Central memory CD8-positive, alpha-beta T cell (primary cell): ENCODE measurements at places on chromosomes 3 and 15.

DNA sequence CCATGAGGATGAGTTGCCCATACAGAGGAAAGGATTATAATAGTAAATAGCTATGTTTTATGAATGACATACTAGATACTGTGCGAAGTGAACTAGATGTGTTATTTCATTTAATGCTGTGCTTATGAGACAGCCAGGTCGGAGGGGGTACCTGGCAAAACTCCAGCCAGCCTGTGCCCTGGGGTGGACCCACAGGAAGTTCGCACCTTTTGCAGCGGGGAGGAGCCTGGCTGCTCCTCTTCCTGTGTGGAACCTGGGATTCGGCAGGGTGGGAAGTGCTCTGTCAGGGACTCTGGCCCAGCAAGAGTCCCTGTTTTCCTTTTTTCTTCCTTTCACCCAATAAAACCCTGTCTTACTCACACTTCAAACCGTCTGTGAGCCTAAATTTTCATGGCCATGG lies 452.2 kb downstream of the IL5RA start:
- no peak overlapping the region for H3K4me3 ChIP-seq
- H3K27ac ChIP-seq = no peak overlapping the region
- H3K27me3 ChIP-seq = no peaks in the 10 kb centered on the region
- DNase-seq = no peak
- H3K36me3 ChIP-seq = peaks cover 2% of the 10 kb centered on the region

- H3K4me1 ChIP-seq = peaks cover 21% of the 10 kb centered on the region
- no peaks in the 10 kb centered on the region for H3K27me3 ChIP-seq
- H3K27ac ChIP-seq = no peak overlapping the region
- no peak overlapping the region for H3K4me3 ChIP-seq
Measured at GRCh38 chr15:76979331-76979925, 15.5 kb upstream of the PSTPIP1 start.

- H3K4me3 ChIP-seq = no peak overlapping the region
- H3K27ac ChIP-seq = no peak overlapping the region
- H3K4me1 ChIP-seq = peaks cover 7% of the 10 kb centered on the region
- H3K36me3 ChIP-seq = peaks cover 47% of the 10 kb centered on the region
Measured at GRCh38 chr3:143031327-143031726, 30.0 kb downstream of the U2SURP start.

- peaks cover 17% of the 10 kb centered on the region for H3K4me1 ChIP-seq
- no peak for DNase-seq
- no peaks in the 10 kb centered on the region for H3K27me3 ChIP-seq
Measured at GRCh38 chr3:47310391-47310790, 27.6 kb downstream of the KLHL18 start.

DNA sequence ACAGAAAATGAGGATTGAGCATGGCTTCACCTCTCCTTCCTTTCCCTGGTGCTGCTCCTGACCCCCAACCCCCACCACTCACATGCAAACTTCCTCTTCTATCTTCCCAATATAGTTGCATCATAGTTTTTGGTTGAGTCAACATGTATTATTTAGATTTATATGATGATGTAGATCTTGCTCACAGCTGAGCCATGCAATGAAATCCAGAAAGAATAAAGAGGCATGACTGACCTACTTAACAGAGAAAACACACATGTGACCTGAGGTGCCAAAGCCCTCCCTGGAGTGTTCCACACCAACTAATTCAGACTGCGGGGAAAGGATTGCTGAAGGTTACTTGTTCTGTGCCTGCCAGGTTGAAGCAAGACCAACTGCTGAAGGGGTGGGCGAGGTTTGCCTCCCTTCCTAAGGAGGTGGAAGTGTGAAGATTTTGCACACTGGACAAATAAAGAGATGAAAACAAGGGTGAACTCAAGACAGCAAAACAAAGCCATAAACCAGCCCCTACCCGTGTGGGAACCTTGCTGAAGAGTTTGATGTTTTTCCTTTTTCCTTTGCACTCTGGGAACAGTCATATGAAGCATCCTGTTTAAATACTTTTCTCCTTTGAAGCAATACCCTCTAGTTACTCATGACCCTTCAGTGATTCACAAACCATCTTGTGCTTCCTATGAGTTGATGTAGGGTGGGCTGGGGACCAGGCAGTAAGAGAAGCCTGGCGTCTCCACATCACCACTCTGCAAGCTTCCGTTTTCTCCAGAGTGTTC lies 155.2 kb upstream of the UBE2E1 start:
- no peak for DNase-seq
- no peak overlapping the region for H3K4me3 ChIP-seq
- H3K4me1 ChIP-seq = no peaks in the 10 kb centered on the region
- no peaks in the 10 kb centered on the region for H3K36me3 ChIP-seq
- H3K27ac ChIP-seq = no peak overlapping the region

DNA sequence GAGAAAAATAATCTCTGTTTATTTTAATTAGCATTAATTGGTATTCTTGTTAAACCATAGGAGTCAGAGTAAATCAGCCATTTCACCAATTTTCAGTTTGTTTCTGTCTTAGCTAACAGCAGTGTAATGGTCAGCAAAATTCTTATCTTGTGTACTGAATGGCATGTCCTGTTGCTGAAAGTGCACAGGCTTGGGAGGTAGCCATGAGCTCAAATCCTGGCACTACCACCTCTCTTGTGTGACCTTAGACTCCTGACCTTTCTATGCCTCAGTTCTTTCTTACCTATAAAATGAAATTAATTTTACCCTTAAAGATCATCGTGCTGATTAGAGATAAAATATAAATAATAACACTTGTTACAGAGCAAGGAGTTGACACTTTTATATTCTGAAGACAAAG lies 35.8 kb downstream of the MLH1 start:
- peaks cover 11% of the 10 kb centered on the region for H3K4me1 ChIP-seq
- H3K27ac ChIP-seq = no peak overlapping the region
- no peak for DNase-seq
- peaks cover 47% of the 10 kb centered on the region for H3K36me3 ChIP-seq

DNA sequence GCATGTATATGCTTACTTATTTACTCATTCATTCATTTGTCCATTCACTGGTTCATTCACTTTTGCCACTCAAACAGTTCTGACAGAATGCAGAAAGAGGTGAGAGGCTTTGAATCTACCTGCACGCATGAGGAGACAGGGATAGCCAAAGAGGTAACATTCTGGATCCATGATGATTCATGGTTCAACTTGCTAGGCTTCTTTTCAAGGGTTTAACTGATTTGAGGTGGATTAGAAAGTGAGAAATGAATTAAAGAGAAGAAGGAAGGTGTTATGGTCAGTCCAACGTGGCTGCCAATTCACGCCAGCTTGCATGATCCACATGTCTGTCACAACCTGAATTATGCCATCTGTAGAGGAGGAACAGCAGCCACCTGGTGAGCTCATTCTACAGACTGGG lies 260.6 kb downstream of the ARRDC4 start:
- H3K27me3 ChIP-seq = no peaks in the 10 kb centered on the region
- no peaks in the 10 kb centered on the region for H3K4me1 ChIP-seq
- H3K36me3 ChIP-seq = no peaks in the 10 kb centered on the region
- H3K4me3 ChIP-seq = no peak overlapping the region

DNA sequence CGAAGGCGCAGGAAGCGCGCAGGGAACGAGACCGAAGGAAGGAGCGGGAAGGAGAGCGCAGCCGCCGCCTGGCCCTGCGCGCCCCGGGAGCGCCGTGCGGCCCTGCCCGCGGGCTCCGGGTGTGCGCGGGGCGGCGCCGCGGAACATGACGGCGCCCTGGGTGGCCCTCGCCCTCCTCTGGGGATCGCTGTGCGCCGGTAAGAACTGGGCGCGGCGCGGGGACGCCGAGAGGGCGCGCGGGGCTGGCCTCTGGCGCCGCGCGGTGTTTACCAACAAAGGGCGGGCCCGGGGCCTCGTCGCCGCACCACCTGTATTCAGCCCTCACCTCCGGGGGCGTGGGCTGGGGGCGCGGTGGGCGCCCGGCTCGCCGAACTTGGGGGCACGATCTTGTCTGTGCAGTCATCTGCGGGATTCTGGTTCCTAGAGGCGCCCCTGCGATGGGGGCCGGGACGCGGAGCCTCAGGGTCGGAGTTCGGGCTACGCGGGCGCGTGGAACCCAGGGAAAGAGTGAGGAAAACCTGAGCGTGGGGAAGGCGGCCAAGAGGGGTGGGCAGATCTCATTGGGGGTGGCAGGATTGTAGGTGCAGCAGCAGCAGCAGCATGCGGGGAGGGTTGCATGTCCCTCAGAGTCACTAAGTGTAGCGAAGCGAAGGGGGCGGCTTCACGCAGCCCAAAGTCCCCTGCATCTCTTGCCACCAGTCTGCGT lies 641 bp downstream of the ACVR2B start:
- no peaks in the 10 kb centered on the region for H3K36me3 ChIP-seq
- H3K4me1 ChIP-seq = peaks cover 14% of the 10 kb centered on the region
- peak overlapping the region; percentile 94 for H3K4me3 ChIP-seq
- H3K27me3 ChIP-seq = peaks cover 13% of the 10 kb centered on the region

DNA sequence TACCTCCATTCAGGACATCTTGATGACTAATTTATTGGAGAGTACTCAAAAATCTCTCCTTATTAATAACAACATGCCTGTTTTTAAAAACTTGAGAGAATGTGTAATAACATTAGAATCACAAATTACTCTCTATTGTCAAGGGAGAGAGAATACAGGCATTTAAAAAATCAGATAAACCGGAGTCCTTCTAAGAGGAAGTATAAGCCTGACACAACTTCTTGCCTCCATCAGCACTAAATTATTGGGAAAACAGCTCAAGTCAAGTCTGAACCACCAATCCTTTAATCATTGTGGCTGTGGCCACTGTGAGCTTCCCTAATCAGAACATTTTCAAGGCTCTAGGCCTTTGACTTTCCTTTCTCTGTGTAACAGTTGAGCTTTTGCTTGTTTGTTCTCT lies 38.0 kb downstream of the SSR3 start:
- peaks cover 6% of the 10 kb centered on the region for H3K27me3 ChIP-seq
- no peak overlapping the region for H3K27ac ChIP-seq
- H3K4me1 ChIP-seq = no peaks in the 10 kb centered on the region
- H3K36me3 ChIP-seq = no peaks in the 10 kb centered on the region
- H3K4me3 ChIP-seq = no peak overlapping the region
